ENCODE measurements at places on chromosomes 11 and 22.
A peak's percentile ranks its signal among the peaks of the same experiment; 100 is the strongest.

DNA sequence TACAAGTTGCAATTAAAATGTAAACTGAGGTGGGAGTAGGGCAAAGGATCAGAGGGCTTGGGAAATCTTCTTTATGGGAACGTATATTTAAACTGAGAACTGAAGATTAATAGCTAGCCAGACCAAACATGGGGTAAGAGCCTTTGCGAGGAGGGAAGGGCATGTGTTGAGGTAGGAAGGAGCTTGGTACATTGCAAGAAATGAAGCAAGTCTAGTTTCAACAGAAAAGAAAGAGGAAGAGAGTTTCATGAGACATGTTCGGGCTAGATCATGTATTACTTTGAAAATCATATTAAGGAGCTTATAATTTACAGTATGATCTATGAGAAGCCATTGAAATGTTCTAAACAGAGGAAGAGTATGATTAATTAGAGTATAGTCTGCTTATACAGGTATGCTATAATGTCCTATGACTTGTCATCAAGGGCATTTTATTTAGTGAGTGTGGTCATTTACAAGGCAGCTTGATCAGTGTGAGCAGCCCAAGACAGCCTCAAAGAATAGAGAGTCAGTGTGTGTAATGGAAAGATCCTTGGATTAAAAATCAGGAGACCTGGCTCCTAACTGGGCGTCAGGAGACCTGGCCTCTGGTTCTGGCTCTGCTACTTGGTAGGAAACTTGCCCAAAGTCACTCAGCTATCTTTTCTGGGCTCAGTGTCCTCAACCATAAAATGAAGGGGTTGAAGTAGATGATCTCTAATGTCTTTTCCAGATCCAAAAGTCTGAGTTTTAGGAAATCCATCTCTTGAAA, 10.9 kb downstream of the GAS2 start:
- ATAC-seq = no peak

DNA sequence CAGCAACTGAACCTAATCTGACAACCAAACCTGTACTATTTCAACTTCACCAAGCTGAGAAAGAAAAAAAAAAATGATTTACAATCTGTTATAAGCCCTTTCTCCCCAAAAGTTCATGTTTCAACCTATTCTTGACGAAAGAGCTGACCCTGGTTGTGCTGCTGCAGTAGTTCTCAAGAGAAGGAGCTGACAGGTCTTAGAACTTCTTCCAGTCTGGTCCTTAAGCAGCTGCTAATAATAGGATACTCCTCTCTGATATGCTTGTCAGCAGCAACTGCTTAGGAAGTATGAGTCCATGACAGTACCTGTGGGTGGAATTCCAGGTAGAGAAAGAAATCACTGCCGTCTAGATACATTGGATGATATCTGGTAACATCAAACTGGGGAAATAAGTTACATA, 735.1 kb upstream of the CCDC90B start:
- no peak for ATAC-seq

GRCh38 chr22:29732883-29733282, 13.1 kb downstream of the CABP7 start:
- no peak for ATAC-seq

- ATAC-seq = no peak
Observed at GRCh38 chr11:111722501-111722900, 43.7 kb downstream of the PPP2R1B start.

DNA sequence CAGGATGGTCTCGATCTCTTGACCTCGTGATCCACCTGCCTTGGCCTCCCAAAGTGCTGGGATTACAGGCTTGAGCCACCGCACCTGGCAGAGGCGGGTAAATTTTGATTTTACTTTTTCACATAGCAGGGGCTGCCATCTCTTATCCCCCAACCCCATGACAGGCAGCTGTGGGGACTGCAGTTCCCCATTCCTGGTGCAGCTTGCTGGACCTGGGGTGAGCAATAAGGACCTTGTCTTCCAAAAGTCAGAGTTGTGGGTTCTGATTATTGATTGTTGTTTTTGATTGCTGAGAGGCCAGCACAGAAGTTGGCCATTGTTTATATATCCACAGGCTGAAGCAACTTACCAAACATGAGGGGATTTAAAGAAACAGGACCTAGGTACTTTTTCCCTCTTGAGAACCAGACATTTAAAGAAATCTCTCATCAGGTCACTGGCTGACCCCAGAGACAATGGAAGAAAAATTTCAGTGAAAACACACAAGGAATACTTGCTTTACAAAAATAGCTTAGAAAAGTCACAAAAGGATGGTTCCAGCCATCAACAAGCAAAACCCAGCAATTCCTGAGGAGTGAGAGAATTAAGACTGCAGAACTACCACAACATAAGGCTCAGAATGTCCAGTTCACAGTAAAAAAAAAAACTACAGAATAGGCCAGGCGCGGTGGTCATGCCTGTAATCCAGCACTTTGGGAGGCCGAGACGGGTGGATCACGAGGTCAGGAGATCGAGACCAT, 22.0 kb upstream of the MAPK1 start:
- no peak for ATAC-seq

GRCh38 chr11:99234534-99234933, 213.8 kb downstream of the CNTN5 start:
- no peak for ATAC-seq

DNA sequence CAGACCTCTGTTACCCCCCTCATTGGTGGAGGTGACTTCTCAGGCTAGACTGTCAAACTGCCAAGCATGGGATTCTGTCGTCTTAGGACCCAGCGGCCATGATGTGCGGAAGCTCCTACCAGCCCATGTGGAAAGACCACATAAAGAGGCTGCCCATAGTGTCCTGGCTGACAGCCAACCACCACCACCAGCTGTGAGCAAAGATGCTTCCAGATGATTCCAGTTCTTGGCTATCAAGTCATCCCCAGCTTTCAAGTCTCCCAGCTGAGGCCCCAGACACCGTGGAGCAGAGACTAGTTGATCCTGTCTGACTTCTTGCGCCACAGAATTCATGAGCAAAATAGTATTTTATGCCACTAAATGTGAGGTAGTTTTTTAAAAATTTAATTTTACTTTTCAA, 32.9 kb downstream of the SCUBE1 start:
- ATAC-seq = no peak

- ATAC-seq = no peak
Observed at GRCh38 chr11:84292955-84293354, 1006.8 kb upstream of the CCDC90B start.

DNA sequence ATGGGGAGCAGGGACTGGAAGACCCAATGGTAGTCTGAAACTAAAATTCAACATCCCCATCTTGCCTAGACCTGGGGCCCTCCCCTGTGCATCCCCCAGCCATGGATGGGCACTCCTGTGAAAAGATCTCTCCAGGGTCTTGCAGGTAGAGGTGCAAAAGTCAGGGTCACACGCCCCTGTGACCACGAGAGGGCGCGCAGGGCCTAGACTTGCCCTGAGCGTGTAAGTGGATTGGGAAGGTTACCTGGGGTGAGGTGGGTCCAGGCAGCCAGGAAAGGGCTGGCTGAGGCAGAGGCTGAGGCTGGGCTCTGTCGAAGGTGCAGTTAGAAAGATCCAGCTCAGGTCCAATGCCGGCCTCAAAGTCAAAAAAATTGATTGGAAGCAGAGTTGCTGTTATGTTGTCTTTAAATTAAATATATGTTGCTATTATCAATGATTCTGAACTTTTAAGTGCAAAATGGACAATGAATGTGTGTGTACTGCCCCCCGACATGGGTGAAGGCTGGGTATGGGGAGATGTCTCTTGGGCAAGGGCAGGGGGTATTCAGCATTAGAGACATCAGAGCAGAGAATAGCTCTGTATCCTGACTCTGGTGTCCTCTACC, 4.8 kb upstream of the POU2F3 start:
- peak; percentile 39 for ATAC-seq

- ATAC-seq = peak; percentile 76
Observed at GRCh38 chr11:117809236-117810055, 12.4 kb upstream of the DSCAML1 start.

DNA sequence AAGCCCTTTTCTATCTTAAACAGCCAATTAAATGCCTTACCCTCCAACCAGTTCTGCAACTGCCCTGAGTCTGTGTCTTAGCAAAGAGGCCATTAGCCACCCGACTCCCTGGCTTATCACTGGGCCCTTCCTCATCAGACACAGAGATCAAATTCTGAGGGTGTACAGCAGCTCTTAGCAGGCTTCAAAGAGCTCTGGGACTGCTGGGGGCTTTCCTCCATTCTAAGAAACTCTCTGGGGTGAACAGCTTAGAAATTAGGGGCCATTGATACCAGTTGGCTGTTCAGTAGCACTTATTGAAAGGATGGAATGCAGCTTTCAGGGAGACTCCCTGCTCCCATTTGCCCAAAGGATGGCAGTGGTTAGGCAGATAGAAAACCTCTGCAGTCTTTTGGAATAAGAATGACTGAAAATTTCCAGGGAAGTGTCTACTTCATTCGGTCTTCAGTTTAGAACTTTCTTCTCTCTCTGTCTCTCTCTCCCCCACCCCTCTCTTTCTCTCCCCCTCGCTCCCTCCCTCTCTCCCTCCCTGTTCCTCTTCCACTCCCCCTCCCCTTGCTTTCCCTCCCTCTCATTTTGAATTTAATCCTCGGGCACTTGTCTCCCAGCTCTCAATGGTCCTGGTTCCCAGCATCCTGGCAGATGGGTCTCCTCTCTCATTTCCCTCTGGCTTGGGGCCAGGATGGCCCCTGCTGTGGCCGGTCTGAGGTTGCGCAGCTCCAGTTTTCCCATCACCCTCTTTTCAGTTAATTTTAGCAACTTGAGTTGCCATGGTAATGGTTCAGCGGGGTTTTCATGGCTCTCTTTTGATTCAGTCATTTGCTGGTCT, 76.4 kb downstream of the COMMD9 start:
- ATAC-seq = no peak
